T-helper 17 cell (primary cell): ENCODE measurements at places on chromosomes 5 and 9.

GRCh38 chr9:136996361-136997292 is at the start of gene CLIC3:
Gene CLIC3, minus strand, starts transcription at chr9:136996568. Its CDS starts 25 bp downstream, at chr9:136996543.
- DNase-seq, result peak; percentile 33

DNA sequence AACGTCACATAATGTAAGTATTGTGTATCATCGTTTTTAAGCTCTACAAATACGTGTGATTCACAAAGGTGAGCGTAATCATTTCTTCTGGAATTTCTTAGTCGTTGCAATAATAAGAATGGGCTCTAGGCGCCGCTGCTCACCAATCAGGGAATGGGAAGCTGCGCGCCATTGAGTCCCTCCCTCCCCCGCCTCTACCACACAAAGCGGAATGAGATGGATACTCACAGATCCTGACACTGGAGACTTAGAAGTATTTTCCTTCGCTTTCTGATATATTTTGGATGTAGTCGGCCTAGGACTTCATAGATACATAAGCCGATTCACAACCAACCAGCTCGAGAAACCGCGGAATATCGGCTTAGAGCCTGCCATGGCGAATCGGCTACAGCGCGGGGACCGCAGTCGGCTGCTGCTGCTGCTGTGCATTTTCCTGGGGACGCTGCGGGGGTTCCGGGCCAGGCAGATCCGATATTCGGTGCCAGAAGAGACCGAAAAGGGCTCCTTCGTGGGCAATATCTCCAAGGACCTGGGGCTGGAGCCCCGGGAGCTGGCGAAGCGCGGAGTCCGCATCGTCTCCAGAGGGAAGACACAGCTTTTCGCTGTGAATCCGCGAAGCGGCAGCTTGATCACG is at the start of gene PCDHGA11:
Gene PCDHGA11, plus strand, starts transcription at position 197 of the 634 bp plus-strand sequence. Its CDS starts 177 bp downstream, at position 374.
- DNase-seq, result no peak

- DNase-seq, result no peak
Measured at GRCh38 chr5:136192015-136192525, 892 bp downstream of the SMIM32 start.

GRCh38 chr5:72301557-72301956 is 18.5 kb downstream of the MRPS27 start:
- no peak for DNase-seq

GRCh38 chr5:156137071-156137869 is 189.7 kb upstream of the SGCD start:
- DNase-seq, result no peak

GRCh38 chr5:58348996-58349728 is 110.7 kb downstream of the PLK2 start:
- no peak for DNase-seq

- DNase-seq, result no peak
Measured at GRCh38 chr5:38329132-38329715, 70.9 kb downstream of the EGFLAM start.

DNA sequence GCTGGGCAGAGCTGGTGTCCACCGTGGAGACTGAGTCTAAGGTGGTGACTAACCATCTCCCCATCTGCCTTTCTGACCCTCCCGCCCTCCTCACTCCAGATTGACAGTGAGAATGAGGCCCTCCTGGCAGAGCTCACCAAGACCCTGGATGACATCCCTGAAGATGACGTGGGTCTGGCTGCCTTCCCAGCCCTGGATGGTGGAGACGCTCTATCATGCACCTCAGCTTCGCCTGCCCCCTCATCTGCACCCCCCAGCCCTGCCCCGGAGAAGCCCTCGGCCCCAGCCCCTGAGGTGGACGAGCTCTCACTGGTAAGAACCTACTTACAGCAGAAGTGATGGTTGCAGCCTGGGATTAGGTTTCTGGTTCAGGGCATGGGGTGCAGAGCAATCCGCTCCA is 96.5 kb downstream of the PPARGC1B start:
- no peak for DNase-seq

- DNase-seq, result no peak
Measured at GRCh38 chr9:137303893-137304382, 1.9 kb upstream of the NRARP start.

- DNase-seq, result no peak
Measured at GRCh38 chr5:174505621-174506020, 218.8 kb upstream of the MSX2 start.

GRCh38 chr9:100725371-100725770 is 147.5 kb downstream of the CAVIN4 start:
- no peak for DNase-seq

GRCh38 chr5:17951392-17952169 is 317.3 kb downstream of the TAF11L14 start:
- no peak for DNase-seq

DNA sequence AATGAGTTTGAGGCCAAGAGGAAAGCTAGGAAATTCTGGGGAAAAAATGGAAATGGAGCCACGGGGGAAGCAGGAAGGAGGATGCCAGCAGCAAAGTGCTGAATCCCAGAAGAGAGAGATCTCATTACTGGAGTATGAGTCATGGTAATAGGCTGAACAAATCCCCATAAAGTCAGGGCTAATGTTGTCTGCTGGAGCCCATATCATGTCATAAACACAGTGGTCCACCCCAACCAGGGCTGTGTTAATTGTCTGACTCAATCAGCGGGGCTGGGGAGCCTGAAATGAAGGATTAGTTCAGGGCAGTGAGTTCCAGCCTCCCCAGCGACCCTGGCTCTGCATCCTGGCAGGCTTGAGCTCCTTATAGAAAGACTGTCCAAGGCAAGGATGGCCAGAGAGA is 68.8 kb downstream of the TLR4 start:
- no peak for DNase-seq

- no peak for DNase-seq
Measured at GRCh38 chr5:55758231-55758630, 20.4 kb downstream of the DDX4 start.

DNA sequence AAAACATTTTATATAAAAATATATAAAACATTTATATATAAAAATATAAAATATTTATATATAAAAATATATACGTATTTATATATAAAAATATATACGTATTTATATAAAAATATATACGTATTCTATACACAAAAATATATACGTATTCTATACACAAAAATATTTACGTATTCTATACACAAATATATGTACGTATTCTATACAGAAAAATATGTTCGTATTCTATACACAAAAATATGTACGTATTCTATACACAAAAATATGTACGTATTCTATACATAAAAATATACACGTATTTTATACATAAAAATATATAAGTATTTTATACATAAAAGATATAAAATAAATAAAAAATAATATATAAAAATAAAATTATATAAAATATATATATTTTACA is 323.6 kb downstream of the HCN1 start:
- no peak for DNase-seq

DNA sequence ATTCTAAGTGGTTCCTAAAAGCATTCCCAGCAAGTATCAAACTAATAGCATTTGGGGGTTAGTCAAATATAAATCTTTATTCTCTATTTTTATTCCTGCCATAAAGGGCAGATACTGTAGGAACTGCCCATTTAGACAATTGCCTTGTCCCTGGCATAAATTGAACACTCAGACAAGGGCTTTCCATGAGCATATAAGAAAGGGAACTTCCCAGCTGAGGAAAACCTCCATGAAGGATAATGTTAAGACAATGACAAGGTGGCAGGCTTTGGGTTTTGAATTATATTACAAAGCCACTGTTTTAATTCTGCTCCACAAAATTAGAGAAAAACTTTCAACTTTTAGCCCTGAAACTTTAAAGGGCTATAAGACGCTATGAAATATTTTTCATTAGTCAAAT is 81.3 kb downstream of the ST8SIA4 start:
- no peak for DNase-seq

GRCh38 chr5:79181419-79182022 is 54.4 kb upstream of the JMY start:
- no peak for DNase-seq
